NCI-H1105 (cell line): ENCODE measurements at places on chromosomes 12 and 14.

DNA sequence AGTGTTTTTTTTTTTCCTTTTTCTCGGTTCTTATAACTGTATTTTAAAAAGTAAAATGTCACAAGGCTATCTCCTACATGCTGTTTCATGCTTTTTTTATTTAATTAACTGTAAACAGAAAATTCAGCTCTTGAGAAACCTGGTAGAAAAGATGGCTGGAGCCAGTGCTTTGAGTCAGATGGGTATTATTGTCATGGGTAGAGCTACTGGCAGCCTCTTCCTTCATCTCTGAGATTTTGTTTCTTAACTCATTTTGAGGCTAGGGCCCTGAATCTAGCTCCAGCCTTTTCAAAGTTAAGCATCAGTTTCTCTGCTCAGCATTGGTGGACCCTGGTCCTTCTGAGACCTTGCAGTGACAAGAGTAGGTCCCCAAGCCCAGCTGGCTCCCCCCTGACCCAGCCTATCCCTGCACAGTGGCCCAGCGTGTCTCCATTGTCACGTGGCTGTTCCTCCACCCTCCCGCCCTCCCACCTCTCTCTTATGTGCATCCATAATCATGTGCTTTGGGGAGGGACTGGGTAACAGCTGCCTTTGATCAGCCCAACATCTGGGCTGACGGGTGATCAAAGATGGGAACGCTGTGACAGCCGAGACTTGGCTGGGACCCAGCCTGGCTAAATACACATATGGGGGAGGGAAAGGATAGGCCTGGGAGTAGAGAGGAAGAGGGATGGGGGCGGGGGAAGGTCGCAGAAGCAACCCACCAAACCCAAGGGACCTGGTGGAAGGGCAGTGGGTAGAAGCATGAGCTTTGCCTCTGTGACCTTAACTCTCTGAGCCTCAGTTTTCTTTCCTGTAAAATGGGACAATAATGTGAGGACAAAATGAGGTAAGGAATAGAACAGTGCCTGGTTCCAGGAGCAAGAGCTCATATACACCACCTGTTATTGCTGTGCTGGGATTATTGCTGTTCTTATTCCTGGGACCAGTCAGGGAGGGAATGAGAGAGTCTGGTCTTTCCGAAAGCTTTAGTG, 24.4 kb upstream of the RBM19 start:
- peak; percentile 16 for DNase-seq

DNA sequence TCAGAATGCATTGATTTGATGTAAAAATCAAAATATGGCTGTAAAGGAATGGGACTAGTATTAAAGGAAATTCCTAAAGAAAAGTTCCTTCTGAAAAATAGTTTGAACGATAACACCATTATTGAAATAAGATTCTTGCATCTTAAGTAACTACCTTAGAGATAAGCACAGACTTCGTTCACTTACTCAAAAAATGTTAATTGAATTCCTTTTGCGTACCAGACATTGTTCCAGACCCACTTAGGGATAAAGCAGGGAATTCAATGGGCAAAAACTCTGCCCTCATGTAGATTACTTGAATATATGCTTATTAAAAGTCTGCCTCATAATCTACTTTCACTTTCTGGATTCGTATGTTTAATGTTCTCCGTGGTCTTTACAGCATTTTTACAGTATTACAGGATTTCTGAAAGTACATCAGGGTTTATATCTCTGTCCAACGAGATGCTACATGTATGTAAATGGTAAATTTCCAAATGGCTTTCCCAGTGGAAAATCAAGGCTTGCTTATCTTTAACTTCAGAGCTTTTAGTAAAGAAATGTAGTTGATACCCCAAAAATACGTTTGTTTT, 213.7 kb downstream of the GXYLT1 start:
- no peak for DNase-seq

- DNase-seq: no peak
Observed at GRCh38 chr12:125331342-125332052, 266.3 kb downstream of the AACS start.

DNA sequence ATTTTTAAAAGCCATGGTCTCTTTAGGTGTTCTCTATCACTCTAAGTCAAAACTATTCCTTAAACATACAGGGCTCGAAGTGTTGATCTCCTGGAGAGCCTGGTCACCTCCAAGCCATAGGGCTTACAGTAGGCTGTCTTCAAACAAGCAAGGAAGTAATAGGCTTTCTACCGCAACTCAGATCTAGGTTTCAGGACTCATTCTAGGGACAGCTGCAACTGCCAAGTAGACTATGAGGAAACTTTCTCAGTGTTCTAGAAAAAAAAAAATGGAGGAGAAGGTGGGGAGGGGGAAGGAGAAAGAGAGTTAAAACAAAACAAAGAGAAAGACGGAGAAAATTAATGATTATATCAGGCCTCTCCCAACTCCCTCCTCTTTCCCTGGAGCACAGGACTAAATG, 106.9 kb upstream of the ETV6 start:
- DNase-seq: no peak

GRCh38 chr14:93232159-93232558, 25.1 kb downstream of the UBR7 start:
- no peak for DNase-seq

GRCh38 chr12:24111616-24112015, 162.1 kb upstream of the SOX5 start:
- no peak for DNase-seq

DNA sequence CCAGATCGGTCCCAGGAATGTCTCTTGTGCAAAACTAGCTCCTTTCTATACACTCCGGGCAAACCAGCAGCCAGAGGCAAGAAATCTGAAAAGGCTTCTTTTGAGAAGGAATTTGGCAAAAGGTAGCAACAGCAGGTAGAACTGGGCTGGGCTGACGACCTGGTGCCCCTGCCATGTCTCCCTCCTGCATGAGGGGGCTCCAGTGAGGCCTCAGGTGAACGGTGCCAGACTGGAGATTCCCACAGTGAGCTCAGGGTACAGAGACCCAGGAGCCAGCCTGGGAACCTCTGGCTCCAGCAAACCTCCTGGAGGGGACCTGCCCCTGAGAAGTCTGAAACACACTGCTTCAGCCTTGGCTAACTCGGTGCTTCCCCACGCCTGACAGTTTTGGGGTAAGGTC, 10.8 kb downstream of the ITPK1 start:
- DNase-seq: no peak

DNA sequence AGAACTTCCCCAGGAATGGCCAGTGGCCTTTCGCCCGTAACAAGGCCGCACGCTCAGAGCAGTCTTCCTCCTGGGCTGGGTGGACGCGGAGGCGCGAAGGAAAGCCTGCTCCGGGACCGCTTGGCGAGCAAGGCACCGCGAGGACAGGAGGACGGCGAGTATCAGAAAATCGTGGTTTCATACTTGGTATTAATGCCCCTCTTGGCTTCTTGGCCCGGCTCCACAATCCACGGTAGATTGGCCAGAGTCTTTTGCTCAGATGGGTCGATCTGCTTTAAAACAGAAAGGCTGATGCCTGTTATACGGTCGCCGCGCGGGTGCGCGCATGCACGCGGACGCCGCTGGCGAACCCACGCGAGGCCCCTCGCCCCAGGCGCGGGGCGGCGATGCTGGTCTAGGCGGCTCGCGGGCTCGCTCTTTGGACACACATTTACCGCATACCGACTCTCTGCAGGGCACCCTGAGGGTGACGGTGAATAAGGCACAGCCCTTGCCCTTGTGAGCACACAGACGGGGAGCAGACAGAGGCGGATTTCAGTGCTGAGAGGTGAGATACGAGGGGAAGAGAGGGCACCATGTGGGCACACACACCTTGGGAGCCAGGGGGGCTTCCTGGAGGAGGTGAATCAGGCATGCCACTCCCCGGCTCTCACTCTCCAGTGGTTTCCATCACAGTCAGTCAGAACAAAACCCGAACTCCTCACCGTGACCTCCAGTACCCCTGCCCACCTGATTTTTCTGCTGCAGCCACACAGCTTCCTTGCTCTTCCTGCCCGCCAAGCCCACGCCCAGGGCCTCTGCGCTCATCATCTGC, 100.7 kb downstream of the APAF1 start:
- no peak for DNase-seq

DNA sequence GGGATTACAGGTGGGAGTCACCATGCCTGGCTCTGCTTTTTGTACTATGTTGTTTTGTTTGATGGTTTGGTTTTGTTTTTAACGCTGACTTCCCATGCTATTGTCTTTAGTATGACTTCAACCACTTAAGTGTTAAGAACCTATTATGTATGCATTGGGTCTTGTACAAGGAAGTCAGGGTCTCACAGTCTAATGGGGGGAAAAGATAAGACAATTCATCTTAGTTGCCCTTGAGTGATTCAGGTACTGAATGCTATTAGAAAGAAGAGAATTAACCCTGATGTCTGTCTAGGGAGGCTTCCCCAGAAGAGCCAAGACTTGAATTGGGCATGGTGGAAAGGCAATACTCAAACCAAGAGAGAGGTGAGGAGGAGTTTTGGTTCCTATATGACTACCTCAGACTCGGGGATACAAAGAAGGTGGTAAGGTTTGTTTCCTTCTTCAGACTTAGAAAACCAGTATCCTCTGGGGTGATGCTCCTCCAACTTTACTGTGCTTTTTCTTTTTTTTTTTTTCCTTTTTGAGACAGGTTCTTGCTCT, 64.6 kb downstream of the SUSD6 start:
- DNase-seq: no peak

- no peak for DNase-seq
Observed at GRCh38 chr12:120994059-120994458, 15.7 kb downstream of the HNF1A start.

- no peak for DNase-seq
Observed at GRCh38 chr14:101988377-101988776, 24.0 kb downstream of the DYNC1H1 start.

DNA sequence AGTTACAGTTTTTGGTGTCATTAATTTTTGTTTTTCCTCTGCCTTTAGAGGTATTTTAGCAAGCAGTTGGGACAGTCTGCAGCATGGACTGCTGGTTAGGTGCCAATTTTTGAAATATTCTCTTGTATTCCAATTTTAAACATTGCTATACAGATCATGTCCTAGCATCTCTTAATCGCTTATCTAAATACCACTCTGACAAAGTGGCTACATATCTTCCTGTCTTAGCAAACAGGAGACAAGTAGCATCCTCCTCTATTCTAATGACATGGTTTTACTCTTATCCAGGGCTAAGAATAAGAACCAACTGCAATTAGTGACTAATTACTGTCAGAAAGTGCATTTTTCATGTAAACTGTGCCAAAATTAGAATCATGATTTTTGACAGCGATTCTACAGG, 117.8 kb upstream of the ATP2B1 start:
- DNase-seq: no peak

GRCh38 chr12:65911321-65911720, 87.0 kb downstream of the HMGA2 start:
- peak; percentile 51 for DNase-seq

- no peak for DNase-seq
Observed at GRCh38 chr12:64883264-64884163, 59.1 kb downstream of the TBC1D30 start.

DNA sequence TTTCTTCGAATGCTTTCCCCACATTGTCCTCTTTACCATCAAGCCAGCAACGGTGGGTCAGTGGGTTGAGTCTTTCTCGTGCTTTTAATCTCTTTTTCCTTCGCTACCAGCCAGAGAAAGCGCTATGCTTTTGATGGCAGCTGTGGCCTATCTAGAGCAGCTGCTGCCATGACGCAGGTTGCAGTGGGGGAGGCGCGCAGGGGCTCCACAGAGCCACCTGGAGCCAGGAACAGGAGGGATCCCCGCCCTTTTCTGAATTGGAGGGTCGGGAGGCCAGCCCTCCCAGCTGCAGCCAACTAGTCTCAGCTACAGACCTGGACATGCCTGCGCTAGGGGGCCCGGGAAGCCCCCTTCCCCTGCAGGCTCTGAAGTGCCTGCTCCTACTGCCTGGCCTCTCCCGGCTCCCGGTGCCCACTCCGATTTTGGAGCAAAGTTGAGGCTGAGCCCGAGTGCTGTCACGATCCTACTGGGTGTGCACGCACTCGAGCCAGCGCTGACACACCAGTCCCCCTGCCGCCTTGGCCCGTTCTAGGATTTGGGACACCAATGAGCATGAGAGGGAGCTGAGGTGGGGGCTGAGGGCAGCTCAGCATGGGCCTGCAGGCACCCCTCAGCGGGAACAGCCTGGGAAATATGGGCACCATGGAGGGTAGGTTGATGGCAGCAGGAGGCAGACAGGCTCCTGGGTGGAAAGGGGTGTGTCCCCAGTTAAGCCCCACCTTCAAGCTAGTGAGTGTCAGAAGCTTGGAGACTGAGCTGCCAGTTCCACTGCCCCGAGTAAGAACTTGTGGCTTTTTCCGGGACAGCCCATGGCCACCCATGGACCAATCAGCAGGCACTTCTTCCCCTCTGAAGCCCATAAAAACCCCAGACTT, 784.2 kb downstream of the SLC6A15 start:
- DNase-seq: no peak
